Liver (tissue), 10 donors: ENCODE measurements at places on chromosomes 6 and 20. TPM values are rescaled to one million over a fixed set of nuclear protein-coding genes. Genes with fewer than 3 reads are reported as not detected.

Gene IPCEF1
- total RNA-seq, result 2.8 TPM

Gene TMEM239
- not detected for total RNA-seq

- DNase-seq, result no peak
Observed at GRCh38 chr6:126063512-126064146, 77.3 kb downstream of the TRMT11 start.

GRCh38 chr20:44209686-44210405, 725 bp downstream of the OSER1 start:
- DNase-seq, result no peak

DNA sequence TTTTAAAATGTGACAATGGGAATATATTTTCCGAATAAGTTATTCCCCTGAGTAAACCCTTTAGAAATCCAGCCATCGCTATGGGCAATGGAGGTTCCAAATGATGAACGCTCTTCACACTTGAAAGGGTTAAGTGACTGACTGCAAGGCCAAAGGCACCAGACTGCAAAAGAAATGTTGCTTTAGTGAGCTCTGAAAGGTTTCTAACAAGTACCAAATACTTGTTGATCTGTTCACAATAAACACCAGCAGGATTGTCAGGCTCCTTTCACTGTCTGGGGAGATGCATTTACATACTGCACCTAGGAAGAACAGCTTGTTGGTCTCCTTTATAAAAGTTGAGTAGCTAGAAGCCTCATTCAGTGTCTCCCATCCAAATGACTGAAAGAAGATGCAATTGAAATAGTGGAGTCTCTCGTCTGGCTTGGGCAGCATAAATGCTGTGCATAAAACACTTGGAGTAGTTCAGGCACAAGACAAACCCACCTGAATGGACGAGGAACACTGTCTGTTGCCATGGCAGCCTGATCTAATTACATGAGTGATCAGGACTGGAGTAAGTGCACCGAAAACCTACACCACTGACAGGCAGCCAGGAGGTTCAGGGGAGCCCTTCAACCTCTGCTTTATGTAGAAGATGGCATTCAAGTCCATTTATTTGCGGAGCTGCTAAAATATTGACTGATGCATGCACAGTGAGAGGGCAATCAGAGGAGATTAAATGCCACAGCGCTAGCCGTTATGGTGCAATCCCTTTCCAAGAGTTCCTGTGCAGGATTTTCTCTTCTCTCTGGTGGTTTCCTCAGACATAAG, 2.9 kb downstream of the ATXN1 start:
- no peak for DNase-seq

- no peak for DNase-seq
Observed at GRCh38 chr20:818001-818664, 15.4 kb upstream of the FAM110A start.

- DNase-seq, result no peak
Observed at GRCh38 chr6:170093276-170093657, 197.6 kb downstream of the DLL1 start.

DNA sequence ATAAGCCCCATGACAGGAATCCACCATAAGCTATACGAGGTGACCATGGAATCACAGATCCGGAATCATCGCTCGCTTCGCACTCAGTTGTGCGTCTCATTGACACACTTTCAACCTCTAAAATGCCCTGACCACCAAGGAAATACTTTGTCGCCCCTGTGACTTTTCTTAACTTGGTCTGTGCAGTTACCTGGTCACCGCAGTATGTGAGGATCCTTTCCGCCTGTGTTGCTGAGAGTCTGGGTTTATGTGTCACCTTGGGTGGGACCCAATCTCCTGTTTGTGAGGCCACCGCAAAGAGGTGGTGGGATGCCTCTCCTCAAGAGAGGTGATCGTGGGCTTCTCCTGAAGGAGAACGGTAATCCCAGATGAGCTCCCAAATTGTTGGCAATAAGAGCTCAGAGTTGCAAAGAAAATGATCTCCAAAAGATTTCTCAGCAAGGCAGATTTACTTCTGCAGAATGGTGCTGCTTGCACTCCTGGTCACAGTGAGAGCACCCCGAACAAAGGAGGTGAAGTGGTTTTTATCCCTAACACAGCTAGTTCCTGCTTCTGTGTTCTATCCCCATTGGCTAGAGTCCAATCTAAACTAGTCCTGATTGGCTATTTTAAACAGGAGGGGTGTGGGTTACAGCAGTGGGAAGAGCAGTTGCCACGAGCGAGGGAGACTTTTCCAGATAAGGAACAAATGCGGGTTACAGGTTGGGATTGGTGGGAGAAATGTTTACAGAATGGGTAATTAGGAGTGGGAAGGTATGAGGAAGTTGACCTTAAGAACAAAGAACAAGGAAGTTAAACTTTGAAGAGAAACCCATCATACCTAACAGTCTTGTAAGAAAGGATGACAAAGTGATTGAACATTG, 9.1 kb upstream of the ZNFX1 start:
- no peak for DNase-seq

- no peak for DNase-seq
Observed at GRCh38 chr6:42659806-42660205, 62.6 kb downstream of the PRPH2 start.
